Central memory CD4-positive, alpha-beta T cell (primary cell): ENCODE measurements at places on chromosomes 16 and 17.

DNA sequence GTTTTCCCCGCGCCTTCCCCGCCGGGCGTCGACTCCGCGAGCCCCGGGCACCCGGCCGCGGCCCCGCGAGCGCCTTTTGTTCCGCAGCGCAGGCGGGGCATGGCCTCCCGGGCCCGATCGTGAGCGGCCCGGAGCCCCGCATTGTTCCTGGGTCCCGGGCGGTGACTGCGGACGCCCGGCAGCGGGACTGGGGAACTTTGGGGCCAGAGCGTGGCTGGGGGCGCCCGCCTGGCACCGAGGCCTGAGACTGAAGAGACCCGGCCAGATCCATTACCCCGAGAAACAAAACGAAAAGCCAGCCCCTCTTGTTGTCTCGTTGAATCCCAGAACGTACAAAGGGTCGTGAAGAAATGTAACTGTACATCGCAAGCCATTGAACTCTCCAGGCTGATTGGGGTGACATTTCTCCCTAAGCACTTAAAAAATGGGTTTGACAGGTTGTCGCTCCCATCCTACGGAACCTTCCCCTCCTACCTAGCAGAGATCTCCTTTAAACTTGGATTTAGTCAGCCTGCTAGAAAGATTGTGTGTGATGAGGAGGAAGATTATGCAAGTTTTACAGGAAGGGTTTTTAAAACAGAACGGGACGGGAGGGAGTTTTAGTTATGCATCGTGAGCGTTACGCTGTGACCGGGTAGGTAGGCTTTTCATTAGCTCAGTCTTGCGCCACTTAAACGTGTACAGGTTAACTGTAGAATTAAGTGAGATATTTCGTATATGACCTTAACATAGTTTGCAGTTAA, 825 bp downstream of the METTL9 start:
- DNase-seq: peak; percentile 39

DNA sequence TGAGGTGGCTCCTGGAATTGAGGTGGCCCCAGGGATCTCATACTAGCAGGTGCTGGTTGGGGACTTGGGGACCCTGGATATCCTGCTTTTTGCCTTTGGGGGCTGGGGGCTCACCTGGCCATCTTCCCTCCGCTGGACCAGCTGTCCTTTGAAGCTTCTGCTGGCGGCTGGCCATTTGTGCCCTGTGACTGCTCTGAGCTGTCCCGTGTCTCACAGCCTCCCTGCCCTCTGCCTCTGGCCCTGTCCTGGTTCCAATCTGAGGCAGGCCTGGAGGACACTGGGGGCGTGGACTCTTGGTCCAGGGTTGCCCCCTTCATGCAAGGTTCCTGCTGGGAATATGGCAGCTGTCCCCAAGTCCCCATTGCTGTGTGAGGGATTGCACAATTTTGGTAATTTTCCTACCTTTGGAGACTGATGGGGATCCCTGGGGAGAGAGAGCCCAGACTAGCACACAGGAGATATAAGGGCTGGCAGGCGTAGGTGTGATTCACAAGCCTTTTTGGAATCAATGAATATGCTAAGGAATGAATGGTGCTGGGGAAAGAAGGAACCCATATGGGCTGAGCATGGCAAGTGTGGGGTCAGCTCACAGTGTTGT, 19.2 kb downstream of the ADCY7 start:
- no peak for DNase-seq

DNA sequence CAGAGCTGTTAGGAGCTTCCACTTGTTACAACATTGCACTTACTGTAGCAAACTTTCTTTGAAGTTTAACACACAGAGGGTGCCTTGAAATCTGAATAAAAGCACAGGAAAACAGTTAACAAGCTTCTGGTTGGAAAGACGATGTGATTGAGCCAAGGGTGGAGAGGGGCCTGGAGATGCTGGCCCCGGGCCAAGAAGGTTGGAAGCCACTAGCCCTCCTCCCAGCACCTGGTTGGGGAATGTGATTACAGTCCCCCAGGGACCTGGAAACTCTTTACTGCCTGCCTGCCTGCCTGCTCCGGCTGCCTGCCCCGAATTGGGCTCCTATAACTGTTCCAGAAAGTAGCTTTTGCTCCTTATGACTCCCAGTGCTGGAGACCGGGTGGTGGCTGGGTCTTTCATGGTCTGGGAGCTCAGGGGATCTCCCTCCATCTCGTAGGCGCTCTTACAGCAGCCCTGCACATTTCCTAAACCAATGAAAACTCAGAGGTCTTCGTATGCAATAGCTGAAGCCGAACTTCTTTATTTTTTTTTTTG, 48.0 kb upstream of the ZFHX3 start:
- no peak for DNase-seq

DNA sequence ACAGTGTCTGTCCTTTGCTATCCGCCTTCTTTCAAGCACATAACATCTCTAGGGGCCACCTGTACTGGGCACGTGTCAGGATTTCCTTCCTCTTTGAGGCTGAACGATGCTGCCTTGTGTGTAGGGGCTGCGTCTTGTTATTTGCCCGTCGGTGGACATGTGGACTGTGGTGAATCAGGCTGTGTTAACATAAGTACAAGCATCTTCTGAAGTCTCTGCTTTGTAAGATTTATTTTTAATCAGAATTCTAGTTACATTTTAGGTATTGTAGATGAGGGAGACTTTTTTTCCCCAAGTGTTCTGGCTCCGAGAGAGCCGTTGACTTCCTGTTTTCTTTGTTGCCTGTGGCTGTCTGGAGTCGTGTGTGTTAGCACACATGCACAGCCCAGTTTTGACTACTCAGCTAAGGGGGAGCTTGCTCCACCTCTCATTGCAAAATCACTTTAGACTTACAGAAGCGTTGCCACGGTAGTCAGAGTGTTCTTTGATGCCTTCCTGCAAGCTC, 26.1 kb downstream of the SPG7 start:
- DNase-seq: peak; percentile 59

DNA sequence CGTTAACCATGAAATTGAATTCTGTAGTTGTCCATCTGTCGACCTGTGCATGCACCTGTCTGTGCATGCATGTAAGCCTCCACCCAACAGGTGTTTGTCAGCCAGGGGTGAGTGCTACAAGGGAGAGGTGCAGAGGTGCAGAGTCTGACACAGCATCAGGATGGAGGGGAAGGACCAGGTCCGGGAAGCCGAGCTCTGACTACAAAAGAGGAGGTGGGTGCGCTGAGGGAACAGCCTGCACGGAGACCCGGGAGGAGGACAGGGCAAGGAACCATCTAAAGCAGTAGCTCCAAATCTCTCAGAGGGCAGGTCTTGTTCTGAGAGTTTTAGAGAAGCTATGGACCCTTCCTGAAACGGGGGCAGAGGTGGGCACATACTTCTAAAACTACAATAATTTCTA, 54.1 kb downstream of the B9D1 start:
- DNase-seq: no peak

DNA sequence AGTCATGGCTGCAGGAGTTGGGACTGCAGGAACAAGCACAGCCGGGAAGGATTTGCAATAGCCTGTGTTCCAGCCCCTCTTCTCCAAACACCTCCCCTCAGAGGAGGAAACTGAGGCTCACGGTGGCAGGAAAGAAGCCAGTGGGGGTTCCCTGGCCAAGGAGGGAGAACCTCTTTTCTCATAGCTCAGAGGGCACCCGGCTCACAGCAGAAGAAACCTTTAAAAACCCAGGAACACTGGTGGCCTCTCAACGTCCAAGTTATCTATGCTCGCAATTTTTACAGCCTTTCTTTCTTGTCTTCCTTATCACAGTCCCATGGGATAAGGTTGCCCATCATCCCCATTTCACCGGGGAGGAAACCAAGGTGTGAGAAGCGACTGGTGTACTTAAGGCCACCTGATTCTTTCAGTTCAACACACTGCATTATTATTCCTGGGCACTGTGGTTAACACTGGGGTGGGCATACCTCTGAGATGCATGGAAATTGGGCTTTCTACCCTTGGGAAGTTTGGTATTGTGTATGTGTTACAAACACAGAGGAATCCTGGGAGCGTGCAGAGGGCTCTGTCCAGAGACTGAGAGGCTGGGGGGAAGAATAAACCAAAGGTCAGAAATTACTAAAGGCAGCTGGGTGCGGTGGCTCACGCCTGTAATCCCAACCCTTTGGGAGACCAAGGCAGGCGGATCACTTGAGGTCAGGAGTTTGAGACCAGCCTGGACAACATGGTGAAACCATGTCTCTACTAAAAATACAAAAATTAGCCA, 791 bp upstream of the ZNF629 start:
- DNase-seq: no peak

- DNase-seq: no peak
These were observed 88.6 kb downstream of the NTN1 start for GRCh38 chr17:9109933-9110332.

DNA sequence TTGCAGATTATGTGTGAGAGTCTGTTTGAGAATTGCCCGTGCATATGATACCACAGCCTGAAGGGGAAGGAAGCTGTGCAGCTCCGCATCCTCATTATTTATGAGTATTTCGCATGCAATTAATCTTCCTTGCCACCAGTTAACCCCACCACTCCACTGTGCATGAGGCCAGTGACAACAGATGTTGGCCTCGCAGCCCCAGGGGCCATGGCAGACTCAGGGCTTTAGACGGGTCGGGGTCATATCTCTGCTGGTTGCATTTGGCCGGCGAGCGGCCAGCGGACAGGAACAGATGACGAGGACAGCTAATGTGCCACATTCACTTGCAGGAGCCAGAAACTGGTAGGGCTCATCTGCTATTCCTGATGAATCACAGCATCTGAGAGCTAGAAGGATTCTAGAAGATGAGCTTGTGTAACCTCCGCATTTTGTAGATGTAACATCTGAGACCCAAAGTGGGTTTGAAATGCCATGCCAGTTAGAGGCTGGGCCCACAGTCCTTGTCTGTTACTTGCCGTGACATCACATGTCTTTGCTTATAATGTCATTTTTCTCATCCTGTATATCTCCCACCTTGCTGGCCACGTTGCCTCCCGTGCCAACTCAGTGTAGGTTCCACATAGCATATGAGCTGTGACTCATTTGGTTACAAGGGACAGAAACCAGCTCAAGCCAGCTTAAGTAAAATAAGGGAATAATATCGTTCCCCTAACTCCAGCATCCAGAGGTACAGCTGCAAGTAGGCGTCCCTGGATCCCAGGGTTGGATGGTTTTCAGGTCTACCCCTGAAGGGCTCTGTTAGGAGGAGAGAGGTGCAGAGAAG, 137.2 kb downstream of the SNX29 start:
- DNase-seq: no peak

DNA sequence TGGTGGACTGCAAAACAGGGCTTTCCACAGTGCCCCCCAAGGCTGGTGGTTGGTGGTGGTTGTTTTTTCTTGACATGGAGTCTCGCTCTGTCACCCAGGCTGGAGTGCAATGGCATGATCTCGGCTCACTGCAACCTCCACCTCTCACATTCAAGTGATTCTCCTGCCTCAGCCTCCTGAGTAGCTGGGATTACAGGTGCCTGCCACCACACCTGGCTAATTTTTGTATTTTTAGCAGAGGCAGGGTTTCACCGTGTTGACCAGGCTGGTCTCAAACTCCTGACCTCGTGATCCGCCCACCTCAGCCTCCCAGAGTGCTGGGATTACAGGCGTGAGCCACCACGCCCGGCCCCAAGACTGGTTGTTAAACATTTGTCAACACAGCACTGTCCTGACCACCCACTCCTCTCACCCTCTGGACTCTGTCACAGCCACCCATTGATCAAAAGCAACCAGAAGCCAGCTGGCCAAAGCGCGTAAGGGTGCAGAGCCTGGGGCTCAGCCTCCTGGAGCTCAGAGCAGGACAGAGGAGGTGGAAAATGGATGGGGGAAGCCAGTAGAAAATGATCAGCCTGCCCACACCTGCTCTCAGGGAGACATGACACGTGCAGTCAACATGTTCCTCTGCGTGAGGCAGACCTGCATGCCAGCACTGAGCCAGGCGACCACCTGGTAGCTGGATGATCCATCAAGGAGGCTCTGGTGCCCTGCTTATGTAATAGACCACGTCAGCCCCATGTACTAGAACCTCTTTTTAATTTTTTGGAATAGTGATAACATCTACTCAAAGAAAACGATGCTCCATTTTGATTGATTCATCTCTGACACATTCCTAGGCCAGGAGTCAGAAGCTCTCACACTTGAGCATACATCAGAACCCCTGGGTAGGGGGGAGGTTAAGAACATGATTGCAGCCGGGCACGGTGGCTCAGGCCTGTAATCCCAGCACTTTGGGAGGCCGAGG, 14.8 kb upstream of the OSGIN1 start:
- no peak for DNase-seq

DNA sequence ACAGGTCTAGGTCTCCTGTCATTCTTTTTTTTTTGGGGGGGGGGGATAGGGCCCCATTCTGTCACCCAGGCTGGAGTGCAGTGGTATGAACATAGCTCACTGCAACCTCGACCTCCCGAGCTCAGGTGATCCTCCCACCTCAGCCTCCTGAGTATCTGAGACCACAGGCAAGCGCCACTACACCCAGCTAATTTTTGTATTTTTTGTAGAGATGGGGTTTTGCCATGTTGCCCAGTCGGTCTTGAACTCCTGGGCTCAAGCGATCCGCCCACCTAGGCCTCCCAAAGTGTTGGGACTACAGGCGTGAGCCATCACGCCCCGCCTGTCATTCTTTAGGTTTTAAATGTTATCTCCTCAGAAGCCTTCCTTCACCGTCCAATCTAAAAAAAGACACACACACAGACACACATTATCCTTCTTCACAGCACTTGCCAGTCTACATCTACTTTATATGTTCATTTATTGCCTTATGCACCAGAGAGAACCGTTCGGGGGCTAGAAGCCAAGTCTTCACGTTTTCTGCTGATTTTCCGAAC, 694 bp downstream of the MRPL27 start:
- DNase-seq: no peak

- DNase-seq: no peak
These were observed 138.2 kb upstream of the COX10 start for GRCh38 chr17:13931111-13931526.

GRCh38 chr17:6569370-6570285, 13.3 kb upstream of the PITPNM3 start:
- DNase-seq: no peak

DNA sequence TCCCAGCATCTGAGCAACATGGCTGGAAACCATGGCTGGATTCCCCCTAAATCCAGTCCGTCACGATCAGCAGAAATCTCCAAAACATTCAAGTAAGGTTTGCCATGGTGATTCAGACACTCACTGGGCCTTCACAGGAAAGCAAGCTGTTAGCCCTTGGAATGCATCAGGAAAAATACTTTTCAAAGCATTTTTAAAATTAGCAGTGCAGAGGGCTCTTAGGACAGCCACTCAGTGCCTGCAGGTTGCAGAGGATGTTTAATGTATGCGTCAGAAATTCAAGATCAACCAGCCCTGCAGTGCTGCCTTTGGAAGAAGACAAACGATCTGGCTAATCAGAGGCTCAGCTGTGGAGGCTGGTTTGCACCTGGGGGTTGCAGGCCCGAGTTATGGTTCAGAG, 50.3 kb downstream of the FOXL1 start:
- no peak for DNase-seq

GRCh38 chr16:2278272-2278608, 10.3 kb upstream of the RNPS1 start:
- DNase-seq: no peak

DNA sequence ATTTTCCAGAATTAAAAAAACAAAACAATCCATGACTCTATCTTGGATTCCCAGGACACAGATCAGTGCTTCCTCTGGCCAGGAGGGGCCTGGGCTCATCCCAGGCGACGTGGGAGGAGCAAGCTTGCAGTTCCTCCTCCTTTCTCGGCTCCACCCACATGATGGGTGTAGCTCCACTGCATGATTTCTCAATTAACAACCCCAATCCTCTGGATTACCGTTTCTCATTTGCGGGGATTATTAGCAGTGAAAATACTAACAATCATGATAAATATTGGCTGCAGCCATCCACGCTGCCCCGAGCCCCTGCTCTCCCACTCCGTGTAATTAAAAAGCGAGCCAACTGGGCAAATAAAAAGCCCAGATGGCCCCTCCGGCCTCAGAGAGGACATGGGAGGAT, 46.4 kb upstream of the SDK2 start:
- DNase-seq: no peak

GRCh38 chr16:14028202-14028601, 42.9 kb upstream of the MRTFB start:
- no peak for DNase-seq
